Activated CD4-positive, alpha-beta T cell treated with anti-CD3 and anti-CD28 coated beads for 1 hour (primary cell): ENCODE measurements at places on chromosomes 11 and 22.

GRCh38 chr22:23176645-23177027 is 3.7 kb upstream of the BCR start:
- no peak for DNase-seq

DNA sequence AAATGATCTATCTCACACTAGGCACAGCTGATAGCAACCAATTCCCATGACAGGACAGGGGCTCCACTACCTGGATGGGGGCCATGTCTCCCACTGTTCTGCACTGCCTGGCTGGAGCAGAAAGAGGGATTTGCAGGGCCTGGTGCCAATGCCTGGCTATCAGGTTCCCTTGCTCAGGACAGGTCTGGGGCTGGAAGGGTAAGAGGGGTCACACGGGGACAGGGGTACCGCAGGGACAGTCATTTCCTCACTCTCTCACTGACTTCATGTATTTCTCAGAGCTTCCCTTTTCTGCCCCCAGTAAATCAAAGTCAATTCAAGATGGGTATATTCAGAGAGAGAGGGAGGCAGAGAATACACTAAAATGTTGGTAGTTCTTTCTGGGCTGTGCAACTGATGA is 119.1 kb upstream of the CSNK2A3 start:
- DNase-seq: no peak

GRCh38 chr11:19923626-19924025 is 211.0 kb downstream of the NAV2 start:
- no peak for DNase-seq

DNA sequence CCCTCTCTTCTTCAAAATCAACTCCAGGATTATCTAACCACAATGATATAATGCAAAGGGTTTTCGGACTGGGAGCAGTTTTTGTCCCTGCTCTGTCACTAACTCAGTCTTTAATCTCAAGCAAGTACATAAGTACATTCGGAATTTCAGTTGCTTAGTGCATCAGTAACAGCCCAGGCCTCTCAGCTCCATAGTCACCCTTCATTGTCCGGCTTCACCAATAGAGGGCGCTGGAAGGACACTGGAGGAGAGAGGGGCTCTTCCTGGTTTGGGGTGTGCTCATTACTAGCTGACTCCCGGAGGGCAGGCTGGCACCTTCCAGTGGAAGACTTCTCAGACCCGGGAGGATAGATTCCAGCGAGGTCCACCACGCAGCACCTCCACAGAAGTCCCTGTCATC is 90.4 kb upstream of the PDGFD start:
- DNase-seq: no peak

DNA sequence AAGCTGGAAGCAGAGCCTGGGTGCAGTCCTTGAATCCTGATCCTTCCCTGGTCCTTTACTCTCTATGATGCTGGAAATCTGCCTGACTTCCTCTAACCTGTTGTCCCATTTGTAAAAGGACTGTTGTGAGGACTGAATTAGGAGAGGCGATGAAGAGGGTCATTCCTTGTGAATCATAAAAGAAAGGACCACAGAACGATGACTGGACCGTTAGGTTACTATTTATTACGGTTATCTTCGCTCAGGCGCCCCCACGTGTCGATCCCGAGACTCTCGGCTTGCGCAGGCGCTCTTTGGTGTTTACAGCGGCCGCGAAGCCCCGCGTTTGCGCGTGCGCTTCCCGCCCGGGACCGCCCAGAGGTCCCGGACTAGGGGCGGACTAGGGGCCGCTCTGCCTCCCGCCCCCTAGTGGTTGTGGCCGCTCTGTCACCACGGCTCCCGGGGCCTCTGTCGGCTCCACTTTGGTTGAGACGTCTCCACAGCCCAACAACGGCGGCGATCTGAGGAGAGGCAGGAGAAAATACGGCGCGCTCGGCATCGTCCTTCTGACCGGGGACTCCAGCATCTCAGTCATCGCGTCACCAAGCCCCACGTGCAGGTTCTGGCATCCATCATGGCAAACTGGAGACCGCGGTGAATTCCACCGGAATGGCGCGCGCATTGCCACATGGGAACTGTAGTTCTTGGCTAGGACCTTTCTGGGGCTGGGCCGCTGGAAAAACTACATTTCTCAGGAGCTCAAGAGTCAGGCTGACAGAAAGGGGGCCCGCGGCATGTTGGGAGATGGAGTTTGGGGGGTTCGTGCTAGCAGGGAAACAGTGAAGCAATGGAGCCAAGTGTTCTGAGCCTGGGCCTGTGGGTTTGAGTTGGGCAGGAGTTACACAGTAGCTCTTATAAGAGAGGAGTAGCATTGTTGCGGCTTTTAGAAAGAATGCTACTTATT is at the start of gene STARD10:
Gene STARD10 (minus strand): TSS at position 623 of the 943 bp plus-strand sequence. CDS start 12,866 bp downstream, outside the sequence.
- peak; percentile 93 for DNase-seq

DNA sequence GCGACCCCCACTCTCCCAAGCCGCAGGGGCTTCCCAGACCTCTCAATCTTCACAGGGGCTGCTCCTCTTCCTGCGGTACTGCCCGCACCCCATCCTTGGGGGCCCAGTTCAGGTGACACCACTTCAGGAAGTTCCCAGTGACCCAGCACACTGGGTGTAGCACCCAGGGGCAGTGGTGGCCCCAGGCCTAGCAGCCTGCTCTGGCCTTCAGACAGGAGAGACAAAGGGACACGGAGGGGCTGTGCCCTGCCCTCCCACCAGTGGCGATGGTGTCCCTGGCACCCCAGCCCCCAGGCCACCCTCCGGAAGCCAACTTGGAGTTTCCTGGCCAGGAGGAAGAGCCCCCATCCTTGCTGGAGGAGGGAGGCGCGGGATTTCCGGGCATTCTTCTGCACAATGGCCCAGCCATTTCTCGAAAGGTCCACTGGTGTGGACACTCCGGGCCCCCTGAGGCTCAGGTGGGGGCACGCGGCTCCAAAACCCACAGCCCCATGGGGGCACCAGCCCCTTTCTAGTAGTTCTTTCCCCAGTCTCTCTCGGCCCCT is 978 bp upstream of the CLDN5 start:
- no peak for DNase-seq

DNA sequence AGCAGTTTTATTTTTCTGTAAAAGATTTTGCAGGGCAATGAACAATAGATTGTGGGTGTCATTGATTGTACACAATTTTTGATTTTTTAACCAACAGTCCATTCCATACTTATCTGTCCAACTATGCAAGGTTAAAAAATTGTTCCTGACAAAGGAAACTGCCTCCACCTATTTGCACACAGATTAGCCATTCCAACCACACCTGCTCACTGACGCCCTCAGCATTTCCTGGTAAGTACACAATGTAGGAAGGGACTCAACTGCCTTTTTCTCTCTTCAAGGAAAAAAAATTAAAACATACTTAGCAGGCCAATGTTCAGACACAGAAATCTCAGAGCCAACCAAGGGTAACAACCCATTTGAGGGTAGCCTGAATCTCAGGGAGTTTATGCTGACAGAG is 4.3 kb upstream of the FUT4 start:
- DNase-seq: no peak

DNA sequence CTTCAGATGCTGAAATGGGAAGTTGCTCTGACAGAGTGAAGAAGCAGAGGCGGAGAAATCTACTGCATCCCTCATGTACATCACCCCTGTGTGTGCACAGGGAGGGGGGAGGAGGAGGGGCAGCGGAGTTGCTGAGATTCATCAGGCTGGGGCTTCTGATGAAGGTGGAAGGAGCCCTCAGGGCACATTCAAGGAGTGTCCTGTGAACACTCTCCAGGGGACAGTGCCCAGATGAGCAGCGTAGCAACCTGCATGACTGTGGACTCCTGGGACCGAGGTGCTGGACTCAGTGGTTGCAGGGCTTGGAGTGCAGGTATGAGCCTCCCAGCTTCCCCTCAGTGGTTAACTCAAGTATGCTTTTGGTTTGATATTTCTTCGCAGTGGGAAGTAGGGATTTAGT is 257.8 kb upstream of the B3GAT1 start:
- DNase-seq: no peak

DNA sequence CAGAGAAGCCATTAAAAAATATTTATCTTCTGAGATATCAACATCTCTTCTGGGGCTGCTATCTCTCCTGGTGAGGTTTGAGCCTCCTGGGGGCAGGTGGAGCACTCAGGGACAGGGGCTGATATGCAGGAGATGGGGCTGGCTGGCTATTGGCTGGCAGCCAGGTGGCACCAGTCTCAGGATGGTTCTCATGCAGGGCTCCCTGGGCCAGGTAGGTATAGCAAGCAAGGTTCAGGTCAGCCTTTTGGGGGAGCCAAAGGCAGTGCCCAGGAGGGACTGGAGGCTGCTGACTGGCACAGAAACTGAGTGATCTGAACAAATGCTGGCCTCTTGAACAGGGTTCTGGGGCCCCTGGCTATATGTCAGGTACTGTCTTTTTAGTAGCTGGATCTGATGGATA is 29.7 kb upstream of the EMSY start:
- DNase-seq: no peak

- DNase-seq: no peak
Measured at GRCh38 chr22:37178350-37179125, 9.5 kb downstream of the C1QTNF6 start.

DNA sequence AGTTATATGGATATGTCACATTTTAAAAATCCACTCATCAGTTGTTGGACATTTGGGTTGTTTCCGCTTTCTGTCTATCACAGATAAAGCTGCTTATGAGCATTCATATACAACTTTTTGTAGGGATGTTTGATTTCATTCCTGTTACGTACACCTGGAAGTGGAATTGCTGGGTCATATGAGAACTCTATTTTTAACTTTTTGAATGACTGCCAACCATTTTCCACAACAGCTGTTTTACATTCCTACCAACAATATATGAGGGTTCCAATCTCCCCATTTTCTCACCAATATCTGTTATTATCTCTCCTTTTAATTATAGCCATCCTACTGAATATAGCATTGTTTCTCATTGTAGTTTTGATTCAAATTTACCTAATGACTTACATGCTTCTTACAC is 172.0 kb downstream of the UVRAG start:
- no peak for DNase-seq
